ENCODE measurements at places on chromosomes 11 and 22. TPM values are rescaled to one million over a fixed set of nuclear protein-coding genes. Genes with fewer than 3 reads are reported as not detected.

GRCh38 chr11:2306452-2306823 is 4.6 kb downstream of the TSPAN32 start:
- DNase-seq, result peak; percentile 42

GRCh38 chr11:106076171-106076918 is 802 bp downstream of the KBTBD3 start:
- no peak for DNase-seq

DNA sequence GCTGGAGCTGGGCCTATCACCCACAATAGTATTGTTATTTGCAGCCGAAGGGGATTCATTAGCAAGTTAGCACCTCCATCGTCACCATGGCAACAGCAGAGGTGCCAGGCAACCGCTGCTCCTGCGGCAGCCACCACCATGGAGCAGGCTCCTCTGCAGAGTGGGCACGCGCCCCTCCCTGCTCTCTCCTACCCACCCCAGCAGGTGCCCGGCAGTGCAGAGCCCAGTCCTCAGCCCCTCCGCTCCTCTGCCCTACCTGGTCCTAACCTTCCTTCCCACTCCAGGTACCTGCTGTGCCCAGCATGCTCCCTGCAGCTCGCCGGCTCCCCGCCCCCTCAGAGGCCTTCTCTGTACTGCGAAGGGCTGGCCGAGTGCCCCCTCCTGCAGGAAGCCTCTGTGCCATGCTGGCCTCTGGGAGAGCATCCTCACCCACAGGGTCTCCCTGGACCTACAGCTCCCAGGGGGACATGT is 3.6 kb downstream of the DUSP8 start:
- DNase-seq, result peak; percentile 96

Gene CHRDL2
- total RNA-seq, result 1.2 TPM

DNA sequence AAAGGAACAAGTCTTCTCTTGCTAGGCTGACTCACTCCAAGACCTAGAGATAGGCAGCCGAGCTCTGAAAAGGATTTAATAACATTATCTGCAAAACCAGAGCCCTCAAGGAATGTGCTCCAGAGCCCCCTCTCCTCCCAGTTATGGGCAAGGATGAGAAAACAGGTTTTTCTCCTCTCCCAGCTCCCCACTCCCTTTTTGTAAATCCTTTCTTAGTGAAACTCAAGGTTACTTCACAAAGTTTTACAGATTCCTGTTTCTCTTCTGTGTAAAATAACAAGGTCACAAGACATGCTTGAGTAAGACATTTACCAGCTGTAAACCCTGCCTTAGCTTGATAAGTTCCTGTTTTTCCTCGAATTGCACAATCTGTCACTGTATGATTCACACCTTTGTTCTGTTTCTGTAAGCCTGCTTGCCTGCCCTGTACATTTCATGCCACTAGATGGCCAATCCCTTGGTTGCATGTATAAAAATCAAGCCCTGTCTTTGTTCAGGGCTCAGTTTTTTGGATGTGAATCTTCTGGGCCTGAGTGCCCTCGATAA is 489.4 kb downstream of the KCNA4 start:
- no peak for DNase-seq

All from endodermal cell (in vitro differentiated cells).